ENCODE measurements at places on chromosomes 12 and 14.

DNA sequence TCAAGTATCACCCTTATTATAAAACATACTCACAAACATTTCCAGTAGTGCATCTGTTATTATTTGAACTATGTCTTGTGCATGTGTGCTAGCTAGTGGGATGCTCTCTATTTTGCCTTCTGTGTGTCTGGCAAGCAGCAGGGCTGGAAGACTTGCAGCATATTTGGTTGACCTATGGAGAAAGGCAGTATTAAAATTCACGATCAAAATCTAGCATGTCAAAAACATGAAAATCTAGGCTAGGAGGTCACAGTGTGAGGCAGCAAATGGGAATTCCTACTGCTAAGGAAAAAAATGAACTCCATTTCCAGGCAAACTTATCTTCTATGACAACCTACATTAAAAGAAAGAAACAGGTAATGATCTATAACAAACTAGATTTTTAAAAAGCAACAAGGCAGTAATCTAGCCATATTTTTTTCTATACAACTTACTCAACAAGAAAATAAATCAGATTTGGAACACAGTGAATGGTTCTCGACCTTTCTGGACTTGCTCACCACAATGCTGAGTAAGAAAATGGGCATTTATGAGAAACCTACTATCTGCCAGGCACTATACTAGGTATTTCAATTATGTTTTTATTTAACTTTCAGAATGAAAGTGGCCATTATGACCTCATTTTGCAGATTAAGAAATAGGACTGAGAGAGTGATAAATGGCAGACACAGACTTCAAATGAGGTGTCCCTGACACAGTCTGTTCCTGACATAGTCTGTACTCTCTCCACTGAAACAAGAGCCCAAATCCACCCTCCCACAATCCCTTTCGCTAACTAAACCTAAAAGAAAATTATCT is 96.8 kb downstream of the TXNDC16 start:
- no peak for DNase-seq

DNA sequence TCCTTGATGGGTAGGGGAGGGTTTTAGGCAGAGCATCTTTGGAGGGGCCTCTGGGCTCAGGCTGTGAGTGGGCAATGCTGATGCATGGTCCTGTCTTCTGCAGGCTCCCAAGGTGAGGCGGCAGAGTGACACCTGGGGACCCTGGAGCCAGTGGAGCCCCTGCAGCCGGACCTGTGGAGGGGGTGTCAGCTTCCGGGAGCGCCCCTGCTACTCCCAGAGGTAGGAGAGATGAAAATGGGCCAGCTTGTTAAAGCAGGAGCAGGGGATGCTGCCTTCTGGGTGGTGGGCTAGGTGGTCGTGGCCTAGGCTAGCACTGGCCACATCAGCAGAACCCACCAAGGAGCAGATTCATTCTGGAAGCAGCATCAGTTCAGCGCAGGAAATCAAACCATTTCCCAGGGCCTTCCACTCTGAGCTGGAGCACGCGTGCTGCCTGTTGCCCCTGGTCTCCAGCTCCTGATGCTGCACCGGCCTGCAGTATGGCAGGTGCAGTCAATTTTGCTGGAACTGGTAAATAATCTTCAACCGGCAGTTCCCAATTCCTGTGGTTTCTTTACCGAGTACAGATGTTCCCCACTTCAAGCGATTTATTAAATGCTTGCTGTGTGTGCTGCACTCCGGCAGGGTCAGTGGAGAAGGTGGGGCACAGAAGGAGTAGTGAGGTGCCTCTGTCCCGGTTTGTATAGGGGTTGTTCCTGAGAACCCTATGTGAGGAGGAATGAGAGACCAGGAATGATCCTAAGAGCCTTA is 7.4 kb downstream of the PAPLN start:
- DNase-seq: no peak

GRCh38 chr12:132173135-132174014 is 29.1 kb downstream of the NOC4L start:
- no peak for DNase-seq

DNA sequence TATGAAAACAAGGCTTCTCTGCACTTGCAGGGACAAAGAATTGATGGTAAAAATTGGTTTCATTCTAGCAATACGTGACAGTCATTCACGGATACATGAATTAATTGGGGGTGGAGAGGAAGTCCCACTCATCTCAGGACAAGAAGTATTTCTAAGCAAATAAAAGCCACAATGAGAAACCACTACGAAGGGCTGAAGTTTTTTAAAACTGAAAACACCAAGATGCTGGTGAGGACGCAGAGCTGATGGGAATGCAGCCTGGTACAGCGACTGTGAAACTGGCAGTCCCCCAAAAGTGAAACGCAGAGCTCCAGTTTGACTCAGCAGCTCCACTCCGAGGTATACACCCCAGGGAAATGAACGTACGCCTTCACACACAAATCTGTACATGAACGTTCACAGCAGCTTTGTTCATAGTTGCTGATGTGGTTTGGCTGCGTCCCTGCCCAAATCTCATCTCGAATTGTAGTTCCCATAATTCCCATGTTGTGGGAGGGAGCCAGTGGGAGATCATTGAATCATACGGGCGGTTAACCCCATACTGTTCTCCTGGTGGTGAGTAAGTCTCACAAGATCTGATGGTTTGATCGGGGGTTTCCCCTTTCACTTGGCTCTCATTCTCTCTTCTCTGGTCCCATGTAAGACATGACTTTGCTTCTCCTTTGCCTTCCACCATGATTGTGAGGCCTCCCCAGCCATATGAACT is 89.0 kb downstream of the SCARB1 start:
- DNase-seq: no peak

DNA sequence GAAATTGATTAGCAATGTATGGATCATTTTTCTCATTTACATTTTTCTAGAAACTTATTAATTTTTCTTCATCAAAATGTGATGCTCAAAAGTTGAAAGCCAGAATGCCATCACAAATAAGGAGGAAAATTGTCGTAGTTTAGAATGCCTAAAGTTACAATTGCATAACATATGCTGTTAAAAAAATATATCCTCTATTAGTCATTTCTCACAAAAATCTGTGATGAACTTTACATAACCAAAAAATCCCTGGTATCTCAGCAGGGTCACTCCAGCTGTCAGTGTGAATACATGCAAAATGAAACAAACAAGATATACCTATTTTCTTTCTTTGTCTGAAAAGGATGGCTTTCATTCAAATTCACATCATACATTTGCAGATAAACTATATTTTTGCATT is 358.9 kb downstream of the PAWR start:
- DNase-seq: no peak

GRCh38 chr12:14802247-14802646 is 1.0 kb downstream of the WBP11 start:
- no peak for DNase-seq

- no peak for DNase-seq
Observed at GRCh38 chr12:76922866-76923265, 44.0 kb upstream of the CSRP2 start.

DNA sequence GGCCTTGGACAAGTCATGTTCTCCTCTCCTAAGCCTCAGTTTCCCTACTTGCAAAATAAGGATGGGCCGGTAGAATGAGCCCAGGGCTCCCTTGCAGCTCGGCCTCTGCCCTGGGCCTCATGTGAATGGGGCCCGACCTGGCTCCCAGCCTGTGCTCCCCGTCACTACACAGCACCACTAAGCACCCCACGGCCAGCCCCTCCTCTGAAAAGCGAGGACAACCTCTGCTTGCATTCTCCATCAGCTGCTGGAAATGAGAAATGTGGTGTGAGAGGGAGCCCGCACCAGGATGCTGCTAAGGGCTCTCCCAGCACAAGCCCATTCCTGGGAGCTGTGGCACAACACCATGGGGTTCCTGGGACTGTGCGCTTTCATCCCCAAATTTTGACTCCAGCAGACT is 10.2 kb downstream of the SLC25A47 start:
- no peak for DNase-seq
